Tibial nerve (tissue), 4 donors: ENCODE measurements at places on chromosomes 1 and 21. TPM values are rescaled to one million over a fixed set of nuclear protein-coding genes. Genes with fewer than 3 reads are reported as not detected.

- no peaks in the 10 kb centered on the region for H3K36me3 ChIP-seq
- H3K4me1 ChIP-seq = peaks cover 16% of the 10 kb centered on the region
- H3K27me3 ChIP-seq = no peaks in the 10 kb centered on the region
- no peak for DNase-seq
- no peak overlapping the region for H3K4me3 ChIP-seq
Observed at GRCh38 chr1:42422737-42423136, 33.1 kb downstream of the ZMYND12 start.

DNA sequence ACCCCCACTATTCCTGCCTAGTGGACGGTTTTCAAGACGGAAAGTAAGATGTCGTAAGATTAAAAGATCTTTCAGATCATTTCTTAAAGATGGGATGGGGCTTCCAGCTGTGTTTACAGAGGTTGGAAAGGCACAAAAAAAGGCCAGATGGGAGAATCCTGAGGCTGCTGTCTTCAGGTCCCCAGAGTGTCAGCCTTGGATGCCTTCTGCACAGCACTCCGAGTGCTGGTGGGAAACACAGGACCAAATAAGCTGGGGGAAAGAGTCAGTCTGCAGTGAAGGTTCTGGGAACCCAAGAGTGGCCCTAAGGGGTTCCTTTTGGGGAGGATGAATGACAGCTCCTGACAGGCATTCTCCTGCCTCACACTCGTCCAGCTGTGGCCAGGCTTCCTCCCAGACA is 96.5 kb downstream of the COLGALT2 start:
- no peaks in the 10 kb centered on the region for H3K27me3 ChIP-seq
- no peaks in the 10 kb centered on the region for H3K4me1 ChIP-seq
- no peak overlapping the region for H3K4me3 ChIP-seq
- no peaks in the 10 kb centered on the region for H3K36me3 ChIP-seq
- DNase-seq = no peak
- no peak overlapping the region for H3K27ac ChIP-seq

Gene EDARADD
- total RNA-seq = 1.2 TPM

- no peak for DNase-seq
- H3K4me1 ChIP-seq = peaks cover 84% of the 10 kb centered on the region
- H3K4me3 ChIP-seq = no peak overlapping the region
- no peaks in the 10 kb centered on the region for H3K27me3 ChIP-seq
- H3K36me3 ChIP-seq = no peaks in the 10 kb centered on the region
- peak overlapping the region; percentile 100 for H3K27ac ChIP-seq
Observed at GRCh38 chr1:150563340-150564038, 14.3 kb downstream of the ADAMTSL4 start.

Gene ANKRD45
- total RNA-seq = 1.7 TPM

Gene CXADR
- total RNA-seq = 0.30 TPM

GRCh38 chr1:171379846-171380245 is 65.9 kb downstream of the FMO4 start:
- no peak overlapping the region for H3K4me3 ChIP-seq
- no peaks in the 10 kb centered on the region for H3K4me1 ChIP-seq
- no peak overlapping the region for H3K27ac ChIP-seq
- no peaks in the 10 kb centered on the region for H3K36me3 ChIP-seq

DNA sequence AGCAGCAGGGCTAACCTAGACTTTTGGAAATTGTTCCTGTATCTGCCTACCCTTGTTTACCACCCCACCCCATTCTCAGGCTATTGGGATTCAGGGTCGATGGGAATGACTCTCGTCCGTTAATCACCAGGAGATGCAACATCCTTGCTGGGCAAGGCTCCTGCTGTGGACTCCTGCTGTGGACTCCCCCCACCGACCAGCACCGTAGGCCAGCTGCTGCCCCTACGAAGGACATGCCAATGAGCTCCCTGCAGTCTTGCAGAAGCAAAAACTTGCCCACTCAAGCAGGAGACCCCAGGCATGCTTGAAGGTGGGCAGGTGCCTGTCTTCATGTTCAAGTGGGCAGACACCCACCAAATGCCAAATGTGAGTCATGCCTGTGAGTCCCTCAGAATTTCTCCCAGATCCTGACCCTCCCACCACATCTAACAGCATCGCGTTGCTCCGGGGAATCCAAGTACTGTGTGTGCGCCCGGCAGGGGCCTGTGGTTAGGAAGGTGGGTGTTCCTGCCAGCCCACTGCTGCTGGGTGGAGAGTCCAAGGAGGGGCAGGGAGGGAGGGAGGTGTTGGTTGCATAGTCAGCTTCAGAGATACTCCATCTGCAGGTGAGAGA is 41.7 kb upstream of the SOX13 start:
- H3K27me3 ChIP-seq = no peaks in the 10 kb centered on the region
- no peaks in the 10 kb centered on the region for H3K36me3 ChIP-seq
- no peak for DNase-seq
- no peak overlapping the region for H3K4me3 ChIP-seq
- H3K27ac ChIP-seq = no peak overlapping the region
- no peaks in the 10 kb centered on the region for H3K4me1 ChIP-seq

Gene NDUFS2
- 73.0 TPM for total RNA-seq

Gene TNFSF4
- 1.5 TPM for total RNA-seq

GRCh38 chr1:94422115-94422820 is 4.1 kb downstream of the ABCD3 start:
- H3K4me1 ChIP-seq = no peaks in the 10 kb centered on the region
- H3K27ac ChIP-seq = no peak overlapping the region
- H3K36me3 ChIP-seq = no peaks in the 10 kb centered on the region
- H3K4me3 ChIP-seq = no peak overlapping the region
- H3K27me3 ChIP-seq = no peaks in the 10 kb centered on the region

DNA sequence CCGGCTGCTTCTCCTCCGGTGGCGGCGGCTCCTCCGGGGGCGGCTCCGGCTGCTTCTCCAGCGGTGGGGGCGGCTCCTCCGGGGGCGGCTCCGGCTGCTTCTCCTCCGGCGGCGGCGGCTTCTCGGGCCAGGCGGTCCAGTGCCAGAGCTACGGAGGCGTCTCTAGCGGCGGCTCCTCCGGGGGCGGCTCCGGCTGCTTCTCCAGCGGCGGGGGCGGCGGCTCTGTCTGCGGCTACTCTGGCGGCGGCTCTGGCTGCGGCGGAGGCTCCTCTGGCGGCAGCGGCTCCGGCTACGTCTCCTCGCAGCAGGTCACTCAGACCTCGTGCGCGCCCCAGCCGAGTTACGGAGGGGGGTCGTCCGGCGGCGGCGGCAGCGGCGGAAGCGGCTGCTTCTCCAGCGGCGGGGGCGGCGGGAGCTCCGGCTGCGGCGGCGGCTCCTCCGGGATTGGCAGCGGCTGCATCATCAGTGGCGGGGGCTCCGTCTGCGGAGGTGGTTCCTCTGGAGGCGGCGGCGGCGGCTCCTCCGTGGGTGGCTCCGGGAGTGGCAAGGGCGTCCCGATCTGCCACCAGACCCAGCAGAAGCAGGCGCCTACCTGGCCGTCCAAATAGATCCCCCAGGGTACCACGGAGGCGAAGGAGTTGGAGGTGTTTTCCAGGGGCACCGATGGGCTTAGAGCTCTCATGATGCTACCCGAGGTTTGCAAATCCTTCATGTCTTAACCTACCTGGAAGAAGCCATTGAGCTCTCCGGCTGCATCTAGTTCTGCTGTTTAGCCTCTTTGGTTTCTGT is 2.0 kb downstream of the LORICRIN start:
- no peak overlapping the region for H3K27ac ChIP-seq
- DNase-seq = no peak
- H3K4me3 ChIP-seq = peak overlapping the region; percentile 36
- H3K4me1 ChIP-seq = peaks cover 24% of the 10 kb centered on the region
- H3K27me3 ChIP-seq = no peaks in the 10 kb centered on the region
- H3K36me3 ChIP-seq = no peaks in the 10 kb centered on the region

DNA sequence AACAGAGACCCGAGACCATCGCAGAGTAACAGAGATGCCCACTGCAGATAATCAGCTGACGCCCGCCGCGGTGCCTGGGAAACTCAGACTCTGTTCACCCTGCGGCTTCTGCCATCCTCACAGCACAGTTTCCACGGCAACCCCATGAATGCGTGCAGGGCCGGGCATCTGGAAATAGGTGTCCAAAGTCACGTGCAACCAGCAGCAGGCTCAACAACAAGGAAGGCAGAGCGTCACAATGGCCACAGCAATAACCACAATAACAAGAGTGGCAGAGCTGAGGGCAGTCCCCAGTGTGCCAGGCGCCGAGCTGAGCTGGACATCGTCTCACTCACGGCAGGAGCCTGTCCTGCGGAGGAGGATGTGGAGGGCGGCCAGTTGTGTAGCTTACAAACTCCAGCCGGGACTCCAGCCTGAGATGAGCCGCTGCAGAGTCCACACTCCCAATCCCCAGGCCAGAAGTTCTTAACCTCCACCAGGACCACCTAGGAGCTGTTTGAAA is 102.0 kb downstream of the CRYAA start:
- H3K27me3 ChIP-seq = peaks cover 10% of the 10 kb centered on the region
- H3K4me3 ChIP-seq = no peak overlapping the region
- no peaks in the 10 kb centered on the region for H3K36me3 ChIP-seq
- peak overlapping the region; percentile 9 for H3K27ac ChIP-seq

- no peak overlapping the region for H3K27ac ChIP-seq
- H3K4me1 ChIP-seq = no peaks in the 10 kb centered on the region
- H3K36me3 ChIP-seq = no peaks in the 10 kb centered on the region
- no peak overlapping the region for H3K4me3 ChIP-seq
Observed at GRCh38 chr1:115991909-115992308, 15.6 kb downstream of the SLC22A15 start.

- peaks cover 12% of the 10 kb centered on the region for H3K4me1 ChIP-seq
- H3K36me3 ChIP-seq = no peaks in the 10 kb centered on the region
- H3K27me3 ChIP-seq = no peaks in the 10 kb centered on the region
- no peak overlapping the region for H3K27ac ChIP-seq
- no peak for DNase-seq
Observed at GRCh38 chr1:46520063-46520911, 30.7 kb downstream of the DMBX1 start.

Gene HPDL
- 1.7 TPM for total RNA-seq

GRCh38 chr21:36513430-36513829 is 33.5 kb upstream of the CLDN14 start:
- H3K4me3 ChIP-seq = no peak overlapping the region
- no peaks in the 10 kb centered on the region for H3K36me3 ChIP-seq
- no peak overlapping the region for H3K27ac ChIP-seq
- H3K27me3 ChIP-seq = no peaks in the 10 kb centered on the region

DNA sequence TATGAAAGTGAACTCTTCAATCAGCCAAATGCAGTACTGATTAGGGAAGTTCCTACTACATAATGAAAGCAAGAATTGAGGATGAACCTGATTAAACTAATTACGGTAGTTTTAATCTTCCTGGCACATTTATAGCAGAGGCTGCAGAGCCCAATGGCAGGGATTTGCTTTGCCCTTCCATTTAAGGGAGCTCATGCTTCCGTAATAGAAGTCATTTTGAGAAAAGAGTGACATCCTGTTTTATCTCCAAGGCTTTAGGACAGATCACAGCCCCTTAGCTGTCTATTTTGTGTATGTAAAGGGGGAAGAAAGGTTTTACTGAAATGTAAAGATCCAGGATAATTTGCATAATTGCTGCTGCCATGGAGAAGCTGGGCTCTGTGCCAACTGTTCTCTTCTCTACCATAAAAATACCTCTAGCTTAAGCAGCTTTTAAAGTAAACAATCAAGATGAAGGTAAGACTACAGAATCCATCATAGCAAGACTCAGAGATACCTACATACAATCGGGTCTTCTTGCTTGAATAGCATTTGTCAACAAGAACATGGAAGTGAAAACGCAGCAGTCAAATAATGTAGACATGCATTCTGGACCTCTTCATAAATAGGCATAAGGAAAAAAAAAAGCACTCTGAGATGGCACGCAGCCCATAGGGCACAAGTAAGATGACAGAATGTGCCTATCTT is 62.5 kb downstream of the ASH1L start:
- no peak overlapping the region for H3K4me3 ChIP-seq
- no peaks in the 10 kb centered on the region for H3K27me3 ChIP-seq
- H3K36me3 ChIP-seq = no peaks in the 10 kb centered on the region
- H3K27ac ChIP-seq = no peak overlapping the region
- no peak for DNase-seq

- H3K4me1 ChIP-seq = no peaks in the 10 kb centered on the region
- no peak for DNase-seq
- H3K27me3 ChIP-seq = no peaks in the 10 kb centered on the region
- no peak overlapping the region for H3K4me3 ChIP-seq
- no peaks in the 10 kb centered on the region for H3K36me3 ChIP-seq
Observed at GRCh38 chr1:81545734-81546133, 255.0 kb upstream of the ADGRL2 start.

DNA sequence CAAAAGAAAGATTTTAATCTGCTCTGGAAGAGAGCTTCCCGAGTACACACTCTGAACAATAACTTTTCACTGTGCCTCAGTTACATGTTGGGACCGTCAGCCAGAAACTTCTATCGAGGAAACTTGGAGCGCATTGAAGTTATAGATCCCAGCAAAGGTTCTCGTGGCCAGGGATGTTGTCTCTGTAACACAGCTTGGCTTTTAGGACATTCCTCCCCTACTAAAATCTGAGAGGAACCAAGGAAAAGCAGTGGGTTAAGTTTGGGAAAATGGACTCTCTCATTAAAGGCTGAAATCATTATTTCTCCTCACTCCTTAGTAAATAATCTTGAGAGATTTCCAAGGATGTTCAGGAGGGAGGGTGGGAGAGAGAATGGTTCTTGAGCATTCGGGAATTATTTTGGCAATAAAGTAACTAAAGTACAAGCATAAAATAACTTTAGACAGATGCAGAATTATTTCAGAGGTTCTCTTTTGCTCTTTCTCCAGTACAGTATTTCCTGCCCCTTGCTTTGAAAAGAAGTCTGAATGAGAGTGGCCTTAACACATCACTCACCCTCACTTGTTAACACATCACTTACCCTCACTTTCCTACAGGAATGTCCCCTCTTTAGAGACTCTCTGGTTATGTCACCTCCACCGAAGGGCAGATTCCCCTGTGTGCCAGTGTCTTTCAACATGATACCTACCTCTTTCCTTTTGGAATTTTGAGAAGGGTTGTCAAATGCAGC is 1.8 kb upstream of the NFIA start:
- no peaks in the 10 kb centered on the region for H3K36me3 ChIP-seq
- H3K27ac ChIP-seq = peak overlapping the region; percentile 76
- peaks cover 31% of the 10 kb centered on the region for H3K4me1 ChIP-seq
- no peak for DNase-seq
- no peaks in the 10 kb centered on the region for H3K27me3 ChIP-seq

Gene OR10J1
- total RNA-seq = not detected

Gene RGS7
- total RNA-seq = 1.0 TPM

DNA sequence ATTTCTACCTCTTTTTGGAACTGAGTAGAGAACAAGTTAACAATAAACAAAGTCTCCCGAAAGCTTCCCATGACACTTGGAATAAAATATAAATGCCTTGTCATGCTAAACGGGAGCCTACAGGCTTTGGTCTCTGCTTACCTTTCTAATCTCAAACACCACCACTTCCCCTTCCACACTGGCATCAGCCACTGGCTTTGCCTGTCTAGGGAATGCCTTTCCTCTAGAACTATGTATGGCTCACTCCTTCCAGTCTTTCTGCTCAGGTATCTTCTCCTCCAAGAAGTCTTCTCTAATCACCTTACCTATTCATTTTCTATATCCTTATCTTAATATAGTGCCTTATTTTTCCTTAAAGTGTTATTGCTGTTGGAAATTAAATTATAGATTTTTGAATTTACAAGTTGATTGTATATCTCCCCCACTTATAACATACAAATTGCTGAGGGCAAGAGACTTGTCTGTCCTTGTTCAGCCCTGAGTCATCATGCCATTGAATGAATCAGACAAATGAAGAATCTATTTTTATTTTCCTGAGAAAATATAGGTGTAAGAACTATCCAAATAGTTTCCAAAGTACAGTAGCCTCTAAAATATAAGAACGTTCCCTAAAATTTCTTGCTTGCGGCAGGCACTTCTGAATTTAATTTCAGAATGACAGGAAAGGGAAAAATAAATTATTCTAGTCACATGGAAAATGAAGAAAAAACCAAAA is 119.2 kb downstream of the TM2D1 start:
- peak overlapping the region; percentile 1 for H3K27ac ChIP-seq
- peaks cover 6% of the 10 kb centered on the region for H3K4me1 ChIP-seq
- DNase-seq = no peak
- H3K4me3 ChIP-seq = no peak overlapping the region
- H3K36me3 ChIP-seq = no peaks in the 10 kb centered on the region
- no peaks in the 10 kb centered on the region for H3K27me3 ChIP-seq

Gene FGGY
- total RNA-seq = 36.2 TPM

Gene DPT
- 21.3 TPM for total RNA-seq
